Lung (tissue), 17 donors: ENCODE measurements at places on chromosomes 11 and 22. TPM values are rescaled to one million over a fixed set of nuclear protein-coding genes. Genes with fewer than 3 reads are reported as not detected.
A peak's percentile ranks its signal among the peaks of the same experiment; 100 is the strongest.

The SLC29A2 gene
- total RNA-seq: 19.4 TPM

The TCIRG1 gene
- total RNA-seq: 70.2 TPM

The APOL4 gene
- 15.9 TPM for total RNA-seq

The MUC2 gene
- total RNA-seq: 0.43 TPM

The TMEM151A gene
- 0.28 TPM for total RNA-seq

The OR5AR1 gene
- not detected for total RNA-seq

- DNase-seq: no peak
Observed at GRCh38 chr11:50379484-50379883, 346.8 kb downstream of the OR4C45 start.

GRCh38 chr11:75277211-75277805 is 36.7 kb downstream of the TPBGL start:
- DNase-seq: no peak

DNA sequence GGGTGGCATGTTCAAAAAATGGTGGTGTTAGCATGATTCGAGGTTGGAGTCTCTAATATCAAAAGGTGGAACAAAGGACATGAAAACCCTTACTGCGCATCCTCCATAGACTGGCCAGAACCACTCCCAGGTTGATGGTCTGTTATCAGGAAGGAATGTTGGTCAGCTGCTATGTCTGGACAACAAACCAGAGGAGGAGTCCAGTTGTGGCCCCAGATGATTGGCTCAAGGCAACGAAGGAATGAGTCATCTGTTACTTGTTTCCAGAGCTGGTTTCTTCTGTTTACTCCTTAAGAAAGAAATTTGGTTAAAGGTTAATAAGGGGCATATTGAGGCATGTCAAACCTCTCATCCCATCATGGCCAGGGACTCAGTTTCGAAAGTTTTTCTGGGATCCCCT is 56.8 kb upstream of the GRIA4 start:
- DNase-seq: no peak

- no peak for DNase-seq
Observed at GRCh38 chr11:118358071-118358470, 1.3 kb upstream of the UBE4A start.

DNA sequence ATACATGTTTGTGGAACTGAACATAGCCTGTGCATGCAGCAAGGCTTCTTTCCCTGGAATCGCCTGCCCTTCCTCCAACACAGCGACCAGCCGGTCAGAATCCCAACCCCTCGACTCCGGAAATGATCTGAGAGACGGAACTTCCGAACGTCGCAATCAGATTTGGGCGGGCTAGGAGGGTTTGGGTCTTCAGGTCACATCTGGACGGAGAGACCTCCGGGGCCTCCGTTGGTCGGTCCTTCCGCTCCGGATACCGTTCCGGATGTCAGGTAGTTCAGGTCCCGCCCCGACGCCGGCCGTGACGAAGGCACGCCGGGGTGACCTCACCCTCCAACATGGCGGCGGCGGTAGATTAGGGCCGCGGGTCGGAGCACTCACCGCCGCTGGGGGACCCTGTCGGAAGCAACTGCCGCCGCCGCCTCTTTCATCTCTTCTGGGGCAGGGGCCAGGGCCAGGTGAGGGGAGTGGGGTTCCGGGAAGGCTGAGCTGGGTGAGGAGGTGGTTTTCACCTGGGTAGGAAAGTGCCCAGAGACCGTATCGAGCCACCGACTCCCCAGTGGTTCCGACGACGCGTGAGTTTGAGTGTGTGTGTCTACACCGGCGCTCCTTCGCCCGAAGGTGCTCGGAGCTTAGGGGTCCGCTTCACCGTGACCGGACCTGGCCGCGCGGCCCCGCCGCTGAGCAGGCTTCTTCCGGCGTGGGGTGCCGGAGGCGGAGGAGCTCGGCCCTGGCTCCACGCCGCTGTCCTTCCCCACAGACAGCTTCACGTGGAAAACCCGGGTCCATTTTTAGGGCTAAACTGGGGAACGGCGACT is at the start of gene BCL2L13:
Gene BCL2L13, plus strand, starts transcription at position 326 of the 815 bp plus-strand sequence. CDS start 16,955 bp downstream, outside the sequence.
- DNase-seq: peak; percentile 95

- DNase-seq: no peak
Observed at GRCh38 chr22:47042861-47043496, 280.5 kb downstream of the TBC1D22A start.
